ENCODE measurements at places on chromosomes 7 and 10.

- no peak for DNase-seq
Measured at GRCh38 chr7:38321515-38321944, 48.1 kb upstream of the TARP start.

DNA sequence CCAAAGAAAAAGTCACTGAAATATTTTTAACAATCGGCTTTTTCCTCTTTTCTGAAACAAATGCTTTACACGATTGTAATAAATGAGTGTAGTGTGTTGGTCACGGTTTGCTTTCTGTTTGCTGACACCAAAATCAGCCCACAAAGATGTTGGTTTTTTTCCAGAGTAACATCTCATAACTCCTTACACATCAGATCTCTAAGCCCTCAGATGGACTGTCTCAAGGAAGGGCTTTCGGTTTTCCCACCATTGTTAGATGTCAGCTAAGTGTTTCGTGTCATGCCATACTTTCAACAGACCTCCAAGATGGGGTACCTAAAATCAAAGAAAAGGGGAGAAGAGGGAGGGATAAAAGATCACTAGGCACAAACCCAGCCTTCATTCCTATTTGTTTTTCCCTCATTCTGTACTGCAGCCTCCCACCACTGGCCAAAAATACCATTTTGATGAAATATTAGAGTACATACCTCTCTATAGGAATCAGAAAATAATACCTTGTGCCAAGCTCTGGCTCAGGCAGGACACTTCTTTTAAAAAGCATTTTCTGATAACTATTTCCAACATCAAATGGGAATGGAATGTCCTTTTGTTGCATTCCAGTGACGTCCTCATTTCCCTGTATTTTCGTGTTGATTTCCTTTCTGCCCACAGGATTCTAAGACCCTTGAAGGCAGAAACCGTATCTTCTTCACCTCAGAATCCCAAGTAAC, 159.1 kb downstream of the DGKI start:
- no peak for DNase-seq

DNA sequence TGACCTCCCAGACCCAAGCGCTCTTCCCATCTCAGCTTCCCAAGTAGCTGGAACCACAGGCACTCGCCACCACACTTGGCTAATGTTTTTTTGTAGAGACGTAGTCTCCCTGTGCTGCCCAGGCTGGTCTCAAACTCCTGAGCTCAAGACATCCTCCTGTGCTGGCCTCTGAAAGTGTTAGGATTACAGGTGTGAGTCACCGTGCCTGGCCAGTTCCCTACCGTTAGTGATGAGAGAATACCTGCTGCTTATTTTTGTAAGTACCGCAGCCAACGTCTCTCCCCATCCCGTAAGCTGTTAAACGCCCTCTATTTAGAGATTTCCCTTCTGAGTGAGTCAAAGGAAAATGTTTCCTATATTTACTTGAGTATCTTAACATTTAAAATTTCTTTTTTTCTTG, 38.5 kb upstream of the PDLIM1 start:
- DNase-seq = no peak

- no peak for DNase-seq
Measured at GRCh38 chr7:30466266-30466665, 12.3 kb downstream of the NOD1 start.

GRCh38 chr10:103969436-103969835, 2.5 kb downstream of the SLK start:
- no peak for DNase-seq

- DNase-seq = no peak
Measured at GRCh38 chr7:20651960-20652544, 36.6 kb downstream of the ABCB5 start.

DNA sequence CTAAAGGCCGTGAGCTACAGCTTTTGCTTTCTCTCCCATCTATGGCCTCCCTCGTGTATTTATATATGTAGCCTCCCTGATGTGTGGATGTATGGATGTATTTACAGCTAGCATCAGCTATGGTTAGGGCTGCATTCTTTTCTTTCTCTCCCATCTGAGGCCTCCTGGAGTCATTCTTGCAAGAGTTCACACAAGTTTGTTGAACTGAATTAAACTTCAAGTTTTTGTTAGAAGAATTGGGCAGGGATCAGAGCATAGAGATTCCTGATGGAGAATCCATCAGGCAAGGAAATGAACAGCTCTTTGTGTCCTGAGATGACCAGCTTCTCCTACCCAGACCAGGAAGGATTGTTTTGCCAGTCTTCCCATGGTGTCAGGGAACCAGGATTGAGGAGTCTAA, 60.3 kb downstream of the AHCYL2 start:
- no peak for DNase-seq

DNA sequence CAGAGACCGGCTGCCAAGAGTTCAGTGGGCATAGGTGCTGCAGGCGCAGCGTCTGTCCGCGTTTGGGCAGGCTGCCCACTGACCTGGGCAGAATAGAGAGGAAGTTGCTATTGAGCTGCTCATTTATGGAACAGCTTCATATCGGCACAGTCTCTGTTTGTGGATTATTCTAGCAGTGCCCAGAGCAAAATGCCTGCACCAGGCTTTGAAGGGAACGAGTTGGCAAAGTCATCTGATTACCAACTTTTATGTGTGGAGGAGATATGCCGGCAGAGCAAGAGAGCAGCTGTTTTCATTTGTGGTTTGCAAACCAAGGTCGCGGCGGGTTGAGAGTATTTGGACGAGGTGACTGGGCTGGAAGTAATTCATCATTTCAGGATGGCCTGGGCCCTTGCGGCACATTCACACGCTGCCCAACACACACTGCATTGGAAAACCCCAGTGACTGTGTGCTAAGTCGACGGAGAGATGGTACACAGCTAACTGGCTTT, 228.5 kb downstream of the TCERG1L start:
- DNase-seq = no peak

- peak; percentile 84 for DNase-seq
Measured at GRCh38 chr7:140317597-140317996, 80.7 kb downstream of the SLC37A3 start.

DNA sequence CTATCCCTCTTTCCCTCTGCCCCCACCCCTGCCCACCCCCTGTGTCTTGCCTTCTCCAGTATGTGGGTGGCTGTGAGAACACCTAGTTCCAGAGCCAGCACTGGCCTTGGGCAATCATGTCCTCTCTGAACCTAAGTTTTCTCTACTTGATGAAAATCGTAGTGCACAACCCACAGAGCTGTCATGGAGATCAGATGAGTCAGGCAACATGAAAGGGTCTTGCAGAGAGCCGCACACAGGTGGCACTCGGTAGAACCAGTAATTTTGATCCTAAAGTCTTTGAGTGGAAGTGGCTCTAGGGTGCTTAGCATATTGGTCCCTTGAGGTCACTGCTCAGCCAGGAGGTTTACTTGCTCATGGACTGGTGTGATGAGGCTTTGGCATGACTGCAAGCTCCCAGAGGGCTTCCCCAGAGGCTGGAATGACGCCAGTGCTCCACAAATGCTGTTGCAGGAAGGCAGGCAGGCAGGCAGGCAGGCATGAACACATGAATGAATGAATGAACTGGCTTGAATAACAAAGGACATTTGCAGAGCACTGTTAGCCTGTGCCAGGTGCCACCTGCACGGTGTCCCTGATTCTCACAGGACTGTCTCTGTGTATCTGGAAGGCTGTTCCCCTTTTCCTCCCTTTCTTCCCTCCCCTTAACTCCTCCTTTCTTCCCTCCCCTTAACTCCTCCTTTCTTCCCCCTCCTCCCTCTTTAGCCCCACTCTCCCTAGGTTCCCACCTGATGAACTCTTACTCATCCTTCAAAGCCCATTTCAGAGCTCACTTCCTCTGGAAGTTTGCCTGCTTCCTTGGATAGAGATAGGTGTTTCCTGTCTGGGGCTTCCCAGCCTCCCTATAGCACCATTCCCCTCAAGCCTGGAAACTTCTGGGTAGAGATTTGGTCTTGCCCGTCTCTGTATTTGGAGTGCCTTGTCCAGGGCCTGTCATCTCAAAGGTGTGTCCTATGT, 27.2 kb upstream of the CTBP2 start:
- no peak for DNase-seq

DNA sequence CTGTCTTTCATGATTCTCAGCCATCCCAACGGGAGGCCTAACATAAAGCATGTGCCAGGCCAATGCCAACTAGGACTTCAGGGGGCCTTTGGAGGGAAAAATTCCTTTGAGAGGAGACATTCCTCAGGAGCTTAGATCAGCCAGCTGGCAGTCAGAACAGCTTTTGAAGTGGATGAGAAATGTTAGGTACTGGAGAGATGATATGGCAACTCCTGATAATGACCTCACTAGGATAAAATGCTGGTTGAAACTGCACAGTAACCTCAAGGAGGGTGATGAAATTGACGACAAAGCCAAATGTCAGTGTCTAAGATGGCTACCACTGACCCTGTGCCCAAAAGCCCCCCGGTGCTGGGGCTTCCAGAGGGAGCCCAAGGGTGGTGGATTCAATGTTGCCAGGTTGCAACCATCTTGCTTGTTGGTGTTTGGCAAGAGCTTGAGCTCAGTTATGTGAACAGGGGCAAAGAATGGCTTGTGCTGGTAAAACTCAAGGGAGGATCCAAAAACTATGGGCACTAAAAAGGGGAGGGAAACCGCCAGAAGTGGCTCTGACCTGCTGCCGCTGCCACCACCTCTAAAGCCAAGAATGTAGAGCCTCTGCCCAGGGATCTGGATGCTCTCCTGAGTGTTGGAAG, 121.2 kb downstream of the UBE2H start:
- no peak for DNase-seq

DNA sequence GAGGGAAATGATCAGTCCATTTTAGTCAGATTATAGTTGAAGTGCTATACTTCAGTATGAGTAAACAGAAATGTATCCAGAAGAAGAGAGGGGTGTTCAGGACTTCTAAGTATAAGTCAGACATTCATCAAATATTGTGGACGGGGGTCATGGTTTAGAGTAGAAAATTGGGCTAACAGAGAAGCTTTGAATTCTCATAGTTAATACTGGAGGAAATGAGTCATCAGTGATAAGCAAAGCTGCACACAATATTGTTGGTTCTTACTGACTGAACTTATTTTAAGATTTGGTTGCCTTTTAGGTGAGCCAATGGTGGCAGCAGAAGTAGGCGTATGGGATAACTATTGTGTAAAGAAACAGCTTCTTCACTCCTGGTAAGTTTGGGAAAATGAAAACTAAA, 1.7 kb upstream of the SUMF2 start:
- no peak for DNase-seq

DNA sequence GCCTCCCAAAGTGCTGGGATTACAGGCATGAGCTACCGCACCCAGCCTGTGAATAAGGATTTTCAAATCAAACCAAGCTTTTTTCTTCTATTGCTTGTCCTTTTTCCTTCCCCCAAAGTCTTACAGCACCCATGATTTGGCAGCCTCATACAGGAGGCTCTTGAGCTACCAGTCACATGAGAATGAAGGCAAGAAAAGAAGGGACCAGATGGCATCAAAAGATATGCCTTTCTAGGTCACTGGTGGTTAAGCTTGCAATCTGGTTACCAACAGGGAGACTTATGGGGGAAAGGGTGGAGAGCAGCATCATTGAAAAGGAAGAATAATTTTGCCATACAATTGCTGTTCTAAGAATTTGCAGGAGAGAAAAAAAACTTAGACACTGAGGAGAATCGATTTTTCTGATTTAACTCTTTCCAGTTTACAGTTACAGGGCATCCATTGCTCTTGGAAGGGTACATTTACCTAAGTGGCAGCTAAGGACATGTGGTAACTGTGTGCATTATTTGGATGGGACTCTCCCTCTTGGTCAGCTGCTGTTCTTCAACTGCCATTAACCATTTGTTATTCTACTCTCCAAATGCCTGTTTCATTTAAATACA, 29.5 kb downstream of the SMNDC1 start:
- no peak for DNase-seq

DNA sequence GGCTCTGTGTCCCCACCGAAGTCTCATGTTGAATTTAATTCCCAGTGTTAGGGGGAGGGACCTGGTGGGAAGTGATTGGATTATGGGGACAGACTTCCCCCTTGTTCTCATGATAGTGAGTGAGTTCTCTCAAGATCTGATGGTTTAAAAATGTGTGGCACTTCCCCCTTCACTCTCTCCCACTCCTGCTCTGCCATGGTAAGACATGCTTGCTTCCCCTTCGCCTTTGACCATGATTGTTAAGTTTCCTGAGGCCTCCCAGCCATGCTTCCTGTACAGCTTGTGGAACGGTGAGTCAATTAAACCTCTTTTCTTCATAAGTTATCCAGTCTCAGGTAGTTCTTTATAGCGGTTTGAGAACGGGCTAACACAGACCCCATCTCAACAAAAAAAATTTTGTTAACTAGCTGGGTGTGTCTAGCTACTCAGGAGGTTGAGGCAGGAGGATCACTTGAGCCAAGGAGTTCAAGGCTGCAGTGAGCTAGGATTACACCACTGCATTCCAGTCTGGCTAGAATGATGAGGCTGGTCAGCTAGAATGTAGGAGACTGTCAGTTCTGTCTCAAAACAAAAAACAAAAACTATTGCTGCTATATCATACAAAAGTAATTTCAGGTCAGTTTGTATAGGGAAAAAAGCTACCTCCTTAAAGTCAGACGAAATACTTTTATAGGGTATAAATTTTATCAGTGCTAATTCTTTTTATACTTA, 57.7 kb downstream of the ATAD1 start:
- DNase-seq = peak; percentile 46

DNA sequence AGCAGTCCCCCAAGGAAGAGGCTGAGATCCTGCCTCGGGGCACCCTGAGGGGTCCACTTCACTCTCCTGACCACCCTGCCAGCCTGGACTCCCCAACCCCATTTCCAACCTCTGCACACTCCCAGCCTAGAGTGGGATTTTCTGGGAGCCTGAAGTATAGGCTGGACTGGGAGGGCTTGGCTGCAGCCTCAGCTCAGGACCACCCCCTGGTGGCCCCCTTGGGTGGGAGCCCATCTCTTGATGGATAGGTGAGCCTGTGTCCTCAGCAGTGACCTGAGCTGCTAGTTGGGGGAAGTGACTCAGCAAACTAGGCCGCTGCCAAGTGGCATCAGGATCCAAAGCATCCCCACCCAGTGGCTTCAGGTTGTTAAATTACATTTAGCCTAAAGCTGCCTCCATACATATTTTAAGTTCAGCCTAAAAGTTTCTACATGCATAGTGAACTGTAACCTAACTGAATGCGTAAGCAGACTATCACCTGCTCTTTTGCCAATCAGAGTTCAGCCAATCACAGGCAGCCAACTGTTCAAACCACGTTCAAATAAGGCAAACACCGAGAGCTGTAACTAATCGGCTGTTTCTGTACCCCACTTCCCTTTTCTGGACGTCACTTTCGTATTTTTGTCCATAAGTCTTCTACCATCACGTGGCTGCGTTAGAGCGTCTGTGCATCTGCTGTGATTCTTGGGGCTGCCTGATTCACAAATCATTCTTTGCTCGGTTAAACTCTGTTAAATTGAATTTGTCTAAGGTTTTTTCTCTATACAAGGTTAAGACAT, 144.0 kb downstream of the PLPP4 start:
- peak; percentile 4 for DNase-seq

- DNase-seq = no peak
Measured at GRCh38 chr7:84533182-84533581, 338.6 kb upstream of the SEMA3A start.

GRCh38 chr10:125284875-125285597, 124.7 kb upstream of the CTBP2 start:
- peak; percentile 15 for DNase-seq

GRCh38 chr7:104230606-104231005, 22.8 kb upstream of the ORC5 start:
- DNase-seq = no peak

- DNase-seq = no peak
Measured at GRCh38 chr10:68284062-68285001, 47.5 kb upstream of the HNRNPH3 start.

GRCh38 chr7:19009241-19009935, 108.0 kb downstream of the TWIST1 start:
- no peak for DNase-seq

Measured in CMK (cell line).